ENCODE measurements at places on chromosomes 3 and 15. TPM values are rescaled to one million over a fixed set of nuclear protein-coding genes. Genes with fewer than 3 reads are reported as not detected.

DNA sequence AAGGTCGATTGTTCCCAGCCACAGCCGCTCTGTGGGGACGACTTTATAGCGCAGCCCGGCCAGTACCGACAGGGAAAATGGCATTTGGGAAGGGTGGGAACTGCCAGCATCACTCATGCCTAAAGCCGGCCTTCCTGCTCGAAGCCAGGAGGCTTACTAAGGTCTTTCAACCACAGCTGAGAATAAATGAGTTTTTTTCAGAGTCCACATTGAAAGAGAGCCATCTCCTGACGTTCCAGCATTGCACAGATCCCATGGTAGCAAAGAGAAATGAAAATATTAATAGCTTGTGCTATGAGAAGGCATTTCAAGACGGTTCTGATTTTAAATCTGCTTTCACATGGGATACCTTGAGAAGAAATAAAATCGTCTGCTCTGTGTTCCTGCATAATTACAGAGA lies 230.2 kb upstream of the IGF1R start:
- no peak for DNase-seq

- DNase-seq: no peak
Observed at GRCh38 chr3:33496449-33496848, 56.2 kb upstream of the UBP1 start.

DNA sequence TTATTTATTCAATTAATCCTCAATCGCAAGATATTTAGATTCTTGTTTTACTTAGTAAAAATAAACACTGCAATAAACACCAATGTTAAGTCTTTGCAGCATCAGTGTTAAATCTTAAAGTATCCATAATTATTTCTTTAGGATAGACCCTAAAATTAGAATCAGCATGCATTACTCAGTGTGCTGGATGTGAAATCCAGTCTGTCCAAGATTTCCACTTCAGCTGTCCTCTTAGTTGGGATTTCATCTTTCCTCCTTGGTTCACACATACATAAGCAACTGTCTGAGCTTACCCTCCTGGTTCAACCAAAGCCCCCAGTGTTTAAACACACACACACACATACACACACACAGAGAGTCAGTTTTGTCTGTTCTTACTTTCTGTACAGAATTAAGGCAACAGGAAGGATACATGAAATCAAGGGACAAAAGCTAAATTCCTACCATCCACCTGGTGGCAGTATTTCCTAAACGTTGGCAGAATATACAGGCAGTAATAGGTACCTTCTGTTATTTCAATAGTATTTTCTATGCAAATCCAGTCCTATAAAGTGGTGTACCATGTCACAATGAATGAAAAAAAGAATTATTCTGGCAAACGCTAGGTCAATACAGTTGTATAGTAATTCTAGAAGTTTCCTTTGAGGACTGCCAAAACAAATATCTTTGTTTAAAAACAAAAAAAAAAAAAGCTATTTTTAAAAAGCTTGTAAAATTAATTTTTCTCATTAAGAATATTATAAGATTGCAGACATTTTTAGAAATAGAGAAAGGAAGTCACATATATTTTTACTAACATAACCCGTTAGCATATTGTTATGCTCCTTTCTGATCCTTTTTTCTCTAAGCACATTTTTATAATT lies 27.3 kb upstream of the DMXL2 start:
- no peak for DNase-seq

The KNG1 gene
- total RNA-seq: not detected

GRCh38 chr3:52055537-52056351 lies 627 bp downstream of the DUSP7 start:
- DNase-seq: peak; percentile 75

All from sigmoid colon (tissue), 7 donors.